H4 (cell line): ENCODE measurements at places on chromosomes 5 and 9. TPM values are rescaled to one million over a fixed set of nuclear protein-coding genes. Genes with fewer than 3 reads are reported as not detected.

GRCh38 chr9:112145886-112146285 lies 29.2 kb downstream of the SUSD1 start:
- DNase-seq, result no peak

DNA sequence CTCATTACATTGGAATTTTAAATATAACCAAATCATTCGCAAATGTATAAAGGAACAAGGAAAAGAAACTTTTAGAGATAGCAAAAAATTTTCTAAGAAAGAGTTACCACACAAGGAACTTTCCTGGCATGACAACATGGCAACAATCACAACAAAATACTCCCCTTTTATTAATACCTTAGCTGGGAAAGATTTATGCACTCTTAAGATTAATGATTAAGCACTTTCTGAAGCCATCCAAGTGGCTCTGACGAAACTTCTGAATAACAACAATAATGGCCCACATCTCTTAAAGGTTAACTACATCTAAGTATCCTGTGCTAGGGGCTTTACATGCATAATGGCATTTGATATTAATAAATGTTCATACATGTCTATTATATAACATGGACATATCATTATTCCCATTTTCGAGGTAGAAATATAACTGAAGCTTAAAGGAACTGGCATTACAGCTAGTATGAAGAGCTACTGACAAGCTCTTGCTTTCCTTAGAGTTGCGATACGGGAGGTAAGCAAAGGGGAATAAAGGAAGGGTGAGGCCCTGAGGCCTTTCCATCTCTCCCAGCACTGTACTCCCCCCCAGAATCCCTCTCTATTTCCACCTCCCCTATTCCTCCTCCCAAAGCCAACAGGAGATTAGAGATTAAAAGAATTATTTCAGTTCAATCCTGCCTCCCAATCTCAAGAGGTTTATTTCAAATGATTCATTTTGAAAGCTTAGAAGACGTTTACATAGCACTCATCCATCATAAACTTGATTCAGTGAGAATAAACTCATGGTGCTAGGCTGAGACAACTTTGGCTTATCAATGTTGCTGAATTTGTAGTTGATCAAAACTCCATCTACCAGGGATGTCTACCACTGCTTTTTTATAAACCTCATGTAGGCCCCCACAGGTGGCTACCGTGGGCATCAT lies 9.6 kb downstream of the MTMR12 start:
- no peak for DNase-seq

- DNase-seq, result no peak
These were observed 64.5 kb downstream of the TSTD2 start for GRCh38 chr9:97568461-97569275.

Gene CSF2
- 0.37 TPM in 1 of 2 replicates, not detected in the other for total RNA-seq

Gene MYO10
- total RNA-seq, result 28.7 and 34.7 TPM in 2 replicates
